Suprapubic skin (tissue), 4 donors: ENCODE measurements at places on chromosomes 2 and 18. TPM values are rescaled to one million over a fixed set of nuclear protein-coding genes. Genes with fewer than 3 reads are reported as not detected.

DSG2 gene
- 28.7 TPM for total RNA-seq

TMEM17 gene
- 6.1 TPM for total RNA-seq

SEC11C gene
- total RNA-seq = 36.9 TPM

AQP12B gene
- total RNA-seq = not detected

RAB6D gene
- not detected for total RNA-seq

SLC19A3 gene
- total RNA-seq = 8.1 TPM

IKZF2 gene
- total RNA-seq = 95.3 TPM

PTPN18 gene
- total RNA-seq = 37.0 TPM

NXPH2 gene
- not detected for total RNA-seq

ATIC gene
- total RNA-seq = 29.9 TPM

SNED1 gene
- total RNA-seq = 31.9 TPM

EPB41L3 gene
- 14.4 TPM for total RNA-seq

IL36RN gene
- total RNA-seq = 42.7 TPM

FZD7 gene
- total RNA-seq = 20.0 TPM

CFAP53 gene
- 0.34 TPM for total RNA-seq

MSH6 gene
- 27.0 TPM for total RNA-seq

FOXI3 gene
- 0.21 TPM for total RNA-seq

MYO7B gene
- total RNA-seq = 4.3 TPM

GNAL gene
- total RNA-seq = 12.8 TPM

ZAP70 gene
- total RNA-seq = 1.5 TPM

TBC1D8 gene
- total RNA-seq = 71.7 TPM

UPP2 gene
- total RNA-seq = not detected

CCDC148 gene
- total RNA-seq = 0.42 TPM

SLC16A14 gene
- total RNA-seq = 10.1 TPM

PROKR1 gene
- total RNA-seq = 0.13 TPM

RGPD4 gene
- total RNA-seq = not detected

SDC1 gene
- 549 TPM for total RNA-seq

TEX44 gene
- not detected for total RNA-seq

D2HGDH gene
- 51.8 TPM for total RNA-seq

HTR2B gene
- not detected for total RNA-seq

STON1 gene
- 3.6 TPM for total RNA-seq

RPS27A gene
- total RNA-seq = 888 TPM

LYG2 gene
- total RNA-seq = not detected

DSG4 gene
- 1.8 TPM for total RNA-seq

KANSL1L gene
- 21.7 TPM for total RNA-seq

LAMA3 gene
- 234 TPM for total RNA-seq

VWC2L gene
- total RNA-seq = not detected

EVA1A gene
- 9.5 TPM for total RNA-seq

POTEJ gene
- not detected for total RNA-seq

AQP12A gene
- total RNA-seq = not detected

APOB gene
- total RNA-seq = 5.6 TPM

TMEM169 gene
- total RNA-seq = 0.30 TPM
